ENCODE measurements at places on chromosomes 7 and 10. TPM values are rescaled to one million over a fixed set of nuclear protein-coding genes. Genes with fewer than 3 reads are reported as not detected.
A peak's percentile ranks its signal among the peaks of the same experiment; 100 is the strongest.

DNA sequence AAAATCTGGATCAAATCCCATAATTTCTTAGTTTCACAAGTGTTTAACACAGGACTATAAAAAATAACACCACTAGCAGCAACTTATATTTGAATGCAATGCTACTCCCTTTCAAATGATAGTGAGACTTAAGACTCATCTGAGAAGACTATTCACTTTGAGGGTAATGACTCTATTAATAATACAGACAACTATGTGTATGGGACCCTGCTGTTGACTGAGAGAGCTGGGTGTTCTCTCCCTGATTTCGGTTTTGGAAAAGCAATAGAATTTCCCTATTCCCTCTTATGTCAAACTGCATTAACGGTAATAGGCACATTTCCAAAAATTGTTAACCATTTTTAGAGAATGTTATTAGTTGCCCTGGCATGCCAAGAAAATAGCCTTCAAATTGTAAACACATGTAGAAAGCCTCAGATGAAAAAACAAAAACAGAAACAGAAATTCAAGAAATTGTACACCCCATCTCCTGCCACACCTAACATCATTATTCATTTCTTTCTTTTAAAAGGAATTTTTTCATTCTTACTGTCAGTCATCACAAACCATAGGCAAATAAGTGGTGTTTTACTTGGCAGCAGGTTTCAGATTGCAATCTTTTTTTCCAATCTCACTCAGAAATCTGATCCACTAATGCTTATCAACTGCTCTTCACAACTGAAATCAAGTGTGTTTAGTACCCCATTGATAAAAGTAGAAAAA, 153.7 kb downstream of the TFPI2 start:
- no peak for DNase-seq

GRCh38 chr10:121500701-121501332, 97.4 kb downstream of the FGFR2 start:
- no peak for DNase-seq

DNA sequence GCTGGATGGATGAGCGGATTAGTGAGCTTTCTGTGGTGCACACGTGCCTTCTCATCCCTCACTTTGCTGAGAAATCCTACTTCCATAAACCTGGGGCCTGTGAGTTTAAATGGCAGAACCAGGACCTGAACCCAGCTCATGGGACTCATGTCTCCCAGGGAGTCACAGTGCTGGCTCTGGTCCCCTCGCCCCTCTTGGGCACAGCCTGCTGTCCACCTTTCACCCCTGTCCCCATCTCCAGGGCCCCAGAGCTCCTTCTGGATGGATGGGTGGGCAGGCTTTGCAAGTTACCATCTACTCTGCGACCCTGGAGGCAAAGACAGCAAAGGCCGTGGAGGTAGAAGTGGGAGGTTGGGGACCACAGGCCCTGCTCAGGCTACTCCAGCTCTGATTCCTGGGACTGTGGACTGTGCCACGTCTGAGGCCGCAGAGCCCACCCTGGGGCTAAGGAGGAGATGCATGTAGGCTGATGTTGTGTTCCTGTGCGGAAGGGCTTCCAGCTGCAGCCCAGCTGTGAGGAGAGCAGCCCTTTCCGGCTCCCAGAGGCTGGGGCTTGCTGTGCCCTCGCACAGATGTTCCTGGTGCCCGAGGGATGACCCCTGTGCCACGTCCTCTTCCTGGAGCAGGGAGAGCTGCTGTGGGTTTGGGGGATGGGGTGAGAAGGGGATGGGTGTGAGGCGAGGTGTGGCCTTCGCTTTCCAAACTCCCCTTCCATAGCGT, 40.3 kb downstream of the PRF1 start:
- DNase-seq, result peak; percentile 45

GRCh38 chr7:151003572-151003971, 12.8 kb downstream of the NOS3 start:
- DNase-seq, result no peak

The CDHR3 gene
- 17.8 TPM for total RNA-seq

The INMT gene
- 5.9 TPM for total RNA-seq

The FOXL3 gene
- not detected for total RNA-seq

The NKX2-3 gene
- 49.9 TPM for total RNA-seq

Measured in sigmoid colon (tissue), 7 donors.